Hippocampal formation (tissue), 2 donors: ENCODE measurements at places on chromosomes 13 and 19.
A peak's percentile ranks its signal among the peaks of the same experiment; 100 is the strongest.

GRCh38 chr13:78067290-78067689 lies 148.7 kb upstream of the EDNRB start:
- DNase-seq, result no peak

DNA sequence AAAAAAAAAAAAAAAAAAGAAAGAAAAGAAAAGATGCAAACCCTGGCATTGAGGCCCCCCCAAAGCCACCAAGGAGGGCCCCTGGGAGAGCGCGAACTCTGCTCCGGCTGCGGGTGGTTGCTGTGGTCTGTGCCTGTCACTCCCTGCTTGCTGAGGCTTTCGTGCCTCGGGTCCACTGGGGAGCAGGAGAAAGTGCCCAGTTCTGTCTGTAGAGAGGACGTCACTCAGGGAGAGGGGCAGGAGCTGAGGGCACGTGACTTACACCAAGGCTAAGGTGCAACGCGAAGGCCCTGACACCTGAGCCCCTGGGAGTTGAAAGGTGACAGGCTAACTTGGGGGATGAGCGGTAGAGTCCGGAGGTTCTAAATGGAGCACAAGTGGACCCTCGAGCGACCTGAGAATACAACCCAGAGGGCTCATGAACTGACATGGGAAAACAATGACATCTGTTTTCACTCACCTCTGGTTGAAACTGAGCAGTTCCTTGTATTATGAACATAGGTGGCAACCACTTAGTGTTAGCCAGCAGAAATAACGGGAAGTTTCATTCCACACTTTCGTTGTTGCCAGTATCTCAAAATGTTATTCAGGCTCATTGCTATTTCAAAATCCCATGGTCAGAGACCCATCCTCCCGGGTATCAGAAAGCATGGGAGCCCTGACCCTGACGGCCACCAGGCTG lies 69.2 kb upstream of the TM9SF2 start:
- DNase-seq, result no peak

- DNase-seq, result no peak
These were observed 5.3 kb upstream of the PTPRS start for GRCh38 chr19:5345895-5346386.

DNA sequence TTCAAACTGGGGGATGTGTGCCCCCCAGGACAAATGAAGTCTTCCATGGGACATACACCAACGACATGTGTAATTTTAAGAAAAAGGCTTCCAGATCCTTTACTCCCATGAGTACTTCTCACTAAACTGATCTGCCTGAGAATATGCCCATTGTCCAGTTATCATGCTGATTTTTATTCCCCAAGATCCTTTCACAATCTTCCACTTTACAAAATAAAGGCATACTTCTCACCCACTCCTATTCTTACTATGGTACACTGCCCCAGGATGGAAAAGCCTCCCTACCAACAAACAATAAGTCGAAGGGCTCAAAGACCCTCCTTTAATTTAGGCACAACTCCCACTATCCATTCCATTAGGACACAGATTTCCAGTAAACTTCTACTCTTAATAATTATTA lies 3.5 kb downstream of the SPART start:
- DNase-seq, result no peak

DNA sequence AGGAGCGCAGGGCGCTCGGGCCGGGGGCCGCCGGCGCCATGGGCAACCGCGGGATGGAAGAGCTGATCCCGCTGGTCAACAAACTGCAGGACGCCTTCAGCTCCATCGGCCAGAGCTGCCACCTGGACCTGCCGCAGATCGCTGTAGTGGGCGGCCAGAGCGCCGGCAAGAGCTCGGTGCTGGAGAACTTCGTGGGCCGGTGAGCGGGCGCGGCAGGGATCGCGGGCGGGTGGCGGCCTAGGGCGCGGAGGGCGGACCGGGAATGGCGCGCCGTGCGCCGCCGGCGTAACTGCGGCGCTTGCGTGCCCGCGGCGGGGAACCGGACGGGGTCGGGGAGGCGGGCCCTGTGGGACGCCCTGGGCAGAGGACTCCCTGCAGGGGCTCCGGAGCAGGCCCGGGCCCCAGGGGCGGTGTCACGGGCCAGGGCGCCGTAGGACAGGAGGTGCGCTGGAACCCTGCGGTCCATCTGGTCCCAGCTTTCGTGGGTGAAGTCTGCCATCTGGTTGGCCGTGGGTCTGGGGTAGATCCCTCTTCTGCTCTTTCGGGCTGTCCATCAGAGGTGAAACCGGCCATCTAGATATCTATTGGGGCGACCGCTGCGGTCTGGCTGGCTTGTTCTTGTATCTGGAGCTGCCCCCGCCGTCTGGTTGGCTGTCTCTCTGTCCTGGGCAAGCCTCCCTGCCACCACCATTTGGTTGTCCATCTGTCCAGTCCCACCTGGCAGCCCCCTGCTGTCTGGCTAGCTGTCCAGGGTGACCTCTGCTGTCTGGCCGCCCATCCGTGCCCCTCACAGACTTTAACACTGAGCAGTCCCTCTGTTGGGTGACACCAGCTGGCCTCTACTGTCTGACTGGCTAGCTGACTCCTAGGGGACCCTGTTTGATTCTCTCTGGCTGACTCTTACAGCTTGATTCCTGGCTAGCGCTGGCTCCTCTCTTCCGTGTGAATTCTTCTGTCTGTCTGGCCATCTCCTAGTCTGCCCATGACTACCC lies 622 bp downstream of the DNM2 start:
- no peak for DNase-seq

- DNase-seq, result no peak
These were observed 90.2 kb downstream of the DNAJC15 start for GRCh38 chr13:43113603-43114002.

DNA sequence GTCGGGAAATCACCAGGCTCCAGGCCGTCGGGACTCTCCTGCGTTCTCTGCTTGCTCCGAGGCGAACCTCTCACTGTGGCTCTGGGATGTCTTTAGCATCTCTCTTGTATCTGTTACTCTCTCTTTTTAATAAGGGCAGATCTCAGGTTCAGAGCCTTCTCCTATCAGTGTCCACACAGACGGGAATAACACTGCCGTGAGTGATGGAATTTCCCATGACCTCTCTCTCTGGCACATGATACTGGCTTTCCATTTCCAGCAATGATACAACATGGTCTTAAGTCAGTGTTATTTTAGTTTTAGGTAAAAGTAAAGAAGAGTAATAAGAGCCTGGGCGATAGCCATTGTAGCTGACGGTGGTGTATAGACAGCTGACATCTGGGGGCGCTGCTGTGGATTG lies 9.3 kb downstream of the ZNF444 start:
- DNase-seq, result no peak

DNA sequence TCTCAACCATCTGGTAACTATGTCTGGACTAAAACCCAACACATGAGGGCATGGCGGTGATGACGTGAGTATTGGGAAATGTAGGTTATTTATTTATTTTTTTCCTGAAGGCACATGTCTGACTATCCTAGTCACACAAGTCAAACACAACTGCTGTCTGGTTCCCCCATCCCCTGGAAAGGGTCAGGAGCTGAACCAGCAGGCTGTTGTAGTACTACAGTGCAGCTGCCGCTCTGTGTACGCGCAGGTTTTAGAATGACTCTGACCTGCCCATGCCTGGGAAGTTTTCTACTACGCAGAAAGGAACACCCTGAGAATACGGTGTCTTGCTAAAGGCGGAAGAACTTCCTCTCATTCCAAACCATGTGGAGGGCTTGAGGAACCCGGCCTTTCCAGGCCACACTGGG lies 1.2 kb downstream of the SLC7A1 start:
- no peak for DNase-seq

DNA sequence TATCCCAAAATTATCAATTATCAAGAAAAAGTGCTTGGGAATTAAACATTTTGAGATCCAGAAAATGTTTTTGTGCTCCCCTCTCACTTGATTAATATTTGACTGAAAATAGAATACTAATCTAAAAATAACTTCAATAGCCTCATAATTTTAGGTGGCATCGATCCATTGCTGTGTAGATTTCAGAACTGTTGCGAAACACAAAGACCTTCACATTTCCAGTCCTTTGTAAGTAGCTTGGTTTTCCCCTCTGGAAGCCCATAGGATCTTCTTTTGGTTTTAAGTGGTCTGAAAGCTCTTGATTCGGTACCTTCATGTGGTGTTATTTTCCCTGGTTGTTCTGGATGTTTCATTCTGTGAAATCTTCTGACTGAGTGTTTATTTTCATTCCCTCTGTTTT lies 176.5 kb downstream of the NUFIP1 start:
- no peak for DNase-seq

- DNase-seq, result no peak
These were observed 955.9 kb downstream of the SLITRK6 start for GRCh38 chr13:84843368-84843767.

DNA sequence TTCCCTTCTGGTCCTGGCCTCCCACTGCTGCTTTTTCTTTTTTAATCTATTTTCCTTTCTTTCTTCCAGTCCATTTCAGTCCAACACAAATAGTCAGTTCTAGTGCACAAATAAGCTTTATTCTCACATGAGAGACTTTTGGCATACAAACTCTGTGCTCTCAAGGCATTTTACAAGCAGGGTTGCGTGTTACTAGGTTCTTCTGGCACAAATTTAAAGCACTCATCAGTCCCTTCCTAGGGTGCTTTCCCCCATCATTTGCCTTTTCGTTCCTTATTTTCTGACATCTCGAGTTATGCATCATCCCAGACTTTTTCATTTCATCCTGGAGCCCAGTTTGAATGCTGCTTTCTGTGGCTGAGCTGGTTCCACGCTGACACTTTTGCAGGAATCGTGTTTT lies 29.8 kb upstream of the IL17D start:
- DNase-seq, result peak; percentile 52

DNA sequence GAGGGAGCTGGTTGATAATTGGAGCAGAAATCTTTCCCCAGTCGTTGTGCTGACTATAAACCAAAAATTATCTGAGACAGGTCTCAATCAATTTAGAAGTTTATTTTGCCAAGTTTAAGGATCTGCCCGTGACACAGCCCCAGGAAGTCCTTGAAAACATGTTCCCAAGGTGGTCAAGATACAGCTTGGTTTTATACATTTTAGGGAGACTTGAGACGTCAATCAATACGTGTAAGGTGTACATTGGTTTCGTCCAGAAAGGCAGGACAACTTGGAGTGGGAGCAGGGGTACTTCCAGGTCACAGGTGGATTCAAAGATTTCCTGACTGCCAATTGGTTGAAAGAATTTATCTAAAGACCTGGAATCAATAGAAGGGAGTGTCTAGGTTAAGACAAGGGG lies 17.6 kb downstream of the CFAP97D2 start:
- DNase-seq, result no peak

GRCh38 chr13:71593566-71593965 lies 273.4 kb downstream of the DACH1 start:
- no peak for DNase-seq

GRCh38 chr13:62357887-62358645 lies 942.4 kb upstream of the PCDH20 start:
- DNase-seq, result no peak

DNA sequence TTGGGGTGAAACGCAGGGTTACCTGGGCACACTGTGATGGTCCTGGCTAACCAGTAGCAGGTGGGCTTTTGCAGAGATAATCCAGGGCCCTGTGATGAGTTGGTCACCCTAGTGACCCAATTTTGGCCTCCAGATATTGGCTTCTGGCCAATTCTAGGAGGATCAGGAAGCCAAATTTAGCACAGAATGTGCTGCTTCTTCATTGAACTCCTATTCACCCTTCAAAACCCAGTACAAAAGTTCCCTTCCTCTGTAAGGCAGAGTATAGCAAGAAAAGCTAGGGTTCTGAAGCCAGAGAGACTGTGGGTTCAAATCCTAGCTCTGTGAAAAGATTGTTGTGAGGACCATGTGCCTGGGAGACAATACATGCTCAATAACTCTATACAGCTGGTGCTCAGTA lies 70.8 kb downstream of the INSR start:
- DNase-seq, result no peak
